Aorta (tissue), 5 donors: ENCODE measurements at places on chromosomes 13 and 19.
A peak's percentile ranks its signal among the peaks of the same experiment; 100 is the strongest.

DNA sequence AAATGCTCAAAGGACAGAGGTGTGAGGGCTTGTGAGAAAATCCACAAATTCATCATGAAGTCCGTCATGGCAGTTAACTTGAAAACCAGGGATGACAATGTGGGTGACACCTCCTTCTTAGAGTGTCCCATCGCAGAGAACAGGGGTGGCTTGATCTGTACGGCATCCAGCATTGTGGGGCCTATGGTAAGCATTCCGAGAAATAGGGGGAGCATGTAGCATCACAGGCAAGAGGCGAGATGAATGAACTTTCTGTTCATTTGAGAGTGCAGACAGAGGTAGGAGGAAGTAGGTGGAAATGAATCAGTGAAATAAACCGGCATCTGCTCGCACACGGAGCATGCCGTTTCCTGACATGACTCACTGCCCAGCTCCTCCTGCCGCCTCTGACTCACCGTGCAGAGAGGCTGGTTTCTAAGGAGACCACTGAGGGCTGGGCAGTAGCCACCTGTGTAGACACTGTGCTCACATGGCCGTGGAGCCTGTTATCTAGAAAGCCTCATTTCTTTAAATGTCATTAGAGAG, 339.0 kb downstream of the RFC3 start:
- peak; percentile 86 for DNase-seq

- no peak for DNase-seq
Measured at GRCh38 chr19:35313587-35313986, 15.4 kb upstream of the CD22 start.

DNA sequence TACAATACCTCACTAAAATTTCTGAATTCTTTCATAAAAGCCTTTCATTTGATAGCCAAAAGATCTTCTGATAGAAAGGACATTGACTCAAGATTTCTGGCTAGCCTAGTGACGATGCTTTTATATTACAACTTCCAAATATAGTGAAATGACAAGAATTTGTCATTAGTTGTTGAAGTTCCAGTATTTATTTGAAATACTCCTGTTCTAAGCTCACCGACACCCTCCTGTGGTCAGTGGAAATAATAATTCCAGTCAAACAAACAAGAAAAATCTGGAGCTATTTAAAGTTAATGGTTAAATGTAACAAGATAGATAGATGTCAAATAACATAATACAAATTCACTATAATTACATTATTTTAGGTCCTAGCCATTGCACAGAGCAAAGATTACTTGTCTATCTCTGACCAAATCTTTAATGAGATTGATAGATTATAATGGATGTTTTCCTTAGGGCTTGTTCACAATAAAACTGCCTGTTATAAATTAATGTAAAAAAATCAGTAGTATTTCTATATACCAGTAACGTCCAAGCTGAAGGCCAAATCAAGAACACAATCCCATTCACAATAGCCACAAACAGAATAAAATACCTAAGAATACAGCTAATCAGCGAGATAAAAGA, 195.5 kb downstream of the RGCC start:
- no peak for DNase-seq

DNA sequence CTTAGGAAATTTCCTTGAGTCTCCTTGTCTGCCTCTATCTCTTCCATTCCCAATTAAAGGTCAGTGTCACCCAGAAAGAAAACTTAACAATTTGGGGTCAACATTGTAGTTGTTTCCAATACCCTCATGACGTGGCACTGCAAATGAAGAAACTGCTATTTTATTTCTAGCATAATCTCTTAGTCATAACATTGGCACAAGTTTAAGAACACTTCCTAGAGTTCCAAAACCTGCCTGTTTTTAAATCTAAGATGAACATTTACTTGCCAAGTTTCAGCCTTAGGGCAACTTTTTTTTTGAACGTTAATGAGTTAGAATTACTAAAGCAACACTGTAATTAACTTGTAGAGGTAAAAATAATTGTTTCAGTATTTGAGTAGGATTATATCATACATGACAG, 108.0 kb downstream of the LMO7 start:
- no peak for DNase-seq

DNA sequence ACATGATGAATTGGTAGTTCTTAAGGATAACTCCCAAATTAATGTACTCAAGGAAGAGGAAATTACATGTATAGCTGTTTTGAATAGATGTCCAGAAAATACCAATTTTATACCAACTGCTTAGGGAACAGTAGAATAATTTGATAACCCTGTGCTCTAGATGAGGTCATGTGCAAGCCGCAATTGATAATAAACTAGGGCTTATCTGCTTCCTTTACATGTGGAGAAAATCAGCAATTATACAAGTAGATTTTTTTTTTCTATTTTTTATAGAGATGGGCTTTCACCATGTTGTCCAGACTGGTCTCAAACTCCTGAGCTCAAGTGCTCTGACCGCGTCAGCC, 9.3 kb downstream of the TPT1 start:
- no peak for DNase-seq

DNA sequence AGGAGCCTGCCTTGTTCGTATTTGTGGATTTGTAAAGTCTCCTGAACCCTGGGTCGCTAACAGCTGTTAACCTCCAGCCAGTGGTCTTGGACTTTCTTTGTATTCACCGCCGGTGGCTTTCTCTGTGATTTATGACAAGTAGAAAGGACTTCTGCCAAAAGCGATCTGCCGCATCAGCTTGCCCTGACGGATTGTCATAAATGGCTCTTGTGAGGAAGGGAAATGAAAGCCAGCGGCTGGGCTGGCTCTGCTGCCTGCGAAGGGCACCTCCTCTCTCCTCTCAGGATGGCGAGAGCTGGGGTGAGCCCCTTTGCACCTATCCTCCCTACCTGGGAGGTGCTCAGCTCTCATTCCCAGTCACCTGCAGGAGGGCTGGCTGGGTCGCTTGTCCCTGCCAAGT, 25.6 kb downstream of the DHRS12 start:
- no peak for DNase-seq

- peak; percentile 65 for DNase-seq
Measured at GRCh38 chr13:113663934-113664333, 3.1 kb upstream of the GRK1 start.

DNA sequence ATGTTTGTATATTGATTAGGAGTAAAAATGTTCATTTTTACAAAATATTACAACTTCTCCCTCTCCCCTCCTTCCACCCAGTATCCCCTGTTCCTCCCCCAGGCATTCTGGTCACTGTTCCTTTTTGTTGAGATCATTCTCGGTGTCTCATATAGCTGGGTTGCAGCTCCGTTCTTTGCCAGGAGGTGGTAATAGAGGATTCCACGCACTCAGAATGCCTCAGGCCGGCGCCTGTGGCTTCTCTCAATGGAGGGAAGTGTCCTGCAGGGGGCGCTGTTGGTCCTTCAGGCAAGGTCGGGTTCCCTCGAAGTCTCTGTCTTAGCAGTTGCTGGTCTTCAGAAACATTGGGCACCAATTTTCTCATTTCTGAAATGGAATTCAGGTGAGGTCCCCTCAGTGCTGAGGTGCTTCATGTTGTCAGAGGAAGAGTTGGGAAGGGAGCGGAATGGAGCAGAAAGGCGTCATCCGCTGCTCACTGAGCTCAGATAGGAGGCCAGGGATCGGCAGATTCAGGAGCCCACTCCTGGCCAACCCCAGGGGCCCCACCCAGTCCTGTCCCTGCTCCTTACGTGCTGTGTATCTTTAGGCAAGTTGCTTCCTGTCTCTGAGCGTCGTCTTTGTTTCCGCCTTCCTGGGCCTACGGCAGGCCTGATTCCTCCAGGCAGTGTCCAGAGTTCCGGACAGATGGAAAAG, 10.3 kb upstream of the GARIN5A start:
- DNase-seq: no peak

DNA sequence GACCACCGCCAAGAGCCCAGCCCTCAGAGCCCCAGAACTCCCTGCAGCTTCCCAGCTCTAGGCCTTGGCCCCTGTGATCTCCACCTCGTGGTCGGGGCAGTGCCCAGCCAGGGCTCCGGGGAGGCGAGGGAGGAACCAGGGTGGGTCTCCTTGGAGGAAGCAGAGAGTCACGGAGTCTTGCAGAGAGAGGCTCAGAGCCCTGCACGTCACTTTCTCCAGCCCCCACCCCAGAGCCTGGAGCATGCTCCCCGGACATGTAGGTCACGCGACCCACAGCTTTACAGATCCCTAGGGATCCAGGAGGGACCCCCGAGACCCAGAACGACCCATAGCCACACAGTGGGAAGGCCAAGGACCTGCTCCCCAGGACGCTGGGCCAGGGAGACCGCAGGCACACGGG, 11.9 kb downstream of the GADD45B start:
- peak; percentile 76 for DNase-seq
